ENCODE measurements at places on chromosomes 11 and 22.
A peak's percentile ranks its signal among the peaks of the same experiment; 100 is the strongest.

GRCh38 chr11:13680501-13681264, 12.2 kb downstream of the FAR1 start:
- peak; percentile 65 for DNase-seq

DNA sequence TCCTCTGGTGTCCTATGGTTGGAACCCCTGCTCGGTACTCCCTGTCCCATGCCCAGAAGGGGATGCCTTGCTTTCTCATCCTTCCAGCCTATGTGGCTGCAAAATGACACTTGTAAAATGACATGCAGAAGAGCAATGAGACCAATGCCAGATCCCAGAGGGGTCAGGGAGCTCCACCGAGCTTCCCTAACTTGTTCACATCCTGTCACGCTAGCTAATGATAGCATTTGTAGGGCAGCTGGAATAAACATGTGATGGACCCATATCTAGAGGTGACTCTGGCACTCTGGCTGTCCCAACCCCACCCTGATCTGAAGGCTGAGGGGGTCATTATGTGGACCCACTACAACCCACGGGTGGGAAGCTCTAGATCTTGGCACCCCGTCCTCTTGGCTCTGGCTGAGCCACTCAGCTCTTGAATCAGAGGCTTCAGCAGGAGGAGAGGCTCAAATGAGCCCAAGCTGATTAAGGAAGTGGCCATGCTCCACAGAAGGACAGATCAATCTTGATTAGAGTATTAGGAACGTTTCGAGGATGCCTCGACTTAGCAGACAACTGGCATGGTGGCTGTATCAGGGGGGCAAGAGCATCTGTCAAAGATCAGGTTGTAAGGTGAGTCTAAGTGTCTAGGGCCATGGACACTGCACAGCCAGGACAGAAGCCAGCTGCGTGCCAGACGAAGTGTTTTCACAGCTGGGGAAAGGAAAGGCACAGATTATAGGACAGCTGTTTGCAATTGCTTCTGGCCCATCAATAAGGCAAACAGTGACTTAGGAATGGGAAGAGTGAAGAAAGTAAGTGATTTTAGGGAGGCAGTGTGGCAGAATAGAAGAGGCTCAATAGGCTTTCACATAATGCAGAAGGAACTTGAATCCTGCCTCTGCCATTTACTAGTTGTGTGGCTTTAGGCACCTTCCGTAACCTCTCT, 182.8 kb downstream of the KIRREL3 start:
- DNase-seq: no peak

DNA sequence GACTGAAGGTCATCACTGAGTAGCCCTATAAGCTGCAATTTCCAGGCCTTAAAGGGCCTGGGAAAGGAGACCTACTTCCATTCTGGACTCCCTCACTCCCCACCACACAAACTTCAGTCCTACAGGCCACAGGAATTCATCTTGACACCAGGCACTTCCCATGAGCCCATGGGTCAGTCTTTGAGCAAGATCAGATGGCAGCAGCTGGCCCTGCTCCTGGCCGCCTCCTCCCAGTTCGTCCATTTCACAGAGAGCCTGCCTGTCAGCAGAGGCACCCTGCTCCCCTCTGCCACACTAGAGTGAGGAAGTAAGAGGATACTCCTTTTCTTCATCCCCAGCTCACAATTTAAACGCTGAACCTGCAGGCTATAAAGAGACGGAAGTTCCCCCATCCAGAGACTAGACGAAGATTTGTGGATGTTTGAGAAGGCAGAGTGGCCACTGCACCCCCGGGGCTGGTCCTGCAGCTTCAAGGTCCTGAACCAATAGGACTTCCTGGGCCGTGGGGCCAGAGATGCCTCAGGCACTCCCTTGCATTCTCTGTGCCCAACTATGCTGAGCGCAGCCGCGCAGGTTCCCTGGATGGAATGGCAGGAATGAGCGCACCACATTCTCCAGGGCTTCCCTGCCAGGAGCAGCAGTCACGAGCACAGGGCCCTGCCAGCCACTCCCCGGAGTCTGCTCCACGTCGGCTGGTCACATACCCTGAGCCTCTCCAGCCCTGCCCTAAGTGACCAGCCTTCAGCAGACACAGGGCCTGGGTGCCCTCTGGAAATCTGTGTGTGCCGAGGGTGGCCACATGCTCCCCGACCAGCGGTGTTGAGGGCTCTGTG, 33.5 kb upstream of the BID start:
- DNase-seq: no peak

DNA sequence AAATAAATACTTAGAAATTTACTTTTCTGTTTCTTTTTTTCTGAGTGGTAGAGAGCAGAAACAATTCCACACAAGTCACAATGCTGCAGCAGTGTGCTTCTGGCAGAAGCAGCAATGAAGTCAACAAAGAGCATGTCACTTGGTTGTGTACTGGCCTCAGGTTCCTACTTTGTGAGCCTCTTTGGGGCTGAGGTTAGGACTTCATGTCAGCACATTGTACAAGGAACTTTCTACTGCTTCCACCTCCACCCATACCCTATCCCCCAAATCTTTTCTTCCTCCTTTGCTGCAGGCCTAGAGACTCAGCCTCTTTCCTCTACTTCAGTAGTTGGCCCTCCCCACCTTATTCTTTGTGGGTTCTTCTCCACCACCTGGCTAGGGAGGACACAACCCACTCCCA, 252.7 kb upstream of the PITPNB start:
- peak; percentile 5 for DNase-seq

DNA sequence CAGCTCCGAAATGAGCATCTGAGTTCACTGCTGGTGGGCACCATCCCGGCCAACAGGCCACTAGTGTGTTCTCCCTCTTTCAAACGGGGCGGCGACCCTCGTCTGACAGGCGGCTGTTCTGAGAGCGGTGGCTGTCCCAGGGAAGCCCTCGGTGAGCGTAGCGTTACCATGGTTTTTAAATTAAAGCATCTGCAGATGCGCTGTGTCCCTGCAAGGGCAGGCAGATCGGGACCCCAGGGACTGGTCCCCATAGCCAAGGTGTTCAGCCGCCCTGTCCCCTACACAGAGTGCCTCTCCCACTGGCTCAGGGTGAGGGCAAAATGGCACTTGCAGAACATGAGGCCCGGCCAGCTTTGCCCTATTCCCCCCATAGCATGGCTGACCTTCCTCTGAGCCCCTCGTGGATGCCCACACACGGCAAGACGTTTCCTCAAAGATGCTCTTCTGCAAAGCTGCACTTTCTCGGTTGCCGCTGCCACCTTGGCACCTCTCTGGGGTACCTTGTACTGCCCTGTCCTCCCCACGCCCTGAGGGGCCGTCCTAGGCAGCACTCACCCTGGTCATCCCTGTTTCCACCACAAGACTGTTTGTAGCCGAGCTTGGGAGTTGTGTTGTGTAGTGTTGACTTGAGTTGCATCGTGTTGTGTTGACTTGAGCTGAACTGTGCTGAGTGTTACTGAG, 51.9 kb upstream of the KCNQ1OT1 start:
- DNase-seq: no peak

All from inflammatory macrophage treated with lipopolysaccharide for 4 hours (primary cell).